Gastrocnemius medialis (tissue), 4 donors: ENCODE measurements at places on chromosomes 13 and 19.

DNA sequence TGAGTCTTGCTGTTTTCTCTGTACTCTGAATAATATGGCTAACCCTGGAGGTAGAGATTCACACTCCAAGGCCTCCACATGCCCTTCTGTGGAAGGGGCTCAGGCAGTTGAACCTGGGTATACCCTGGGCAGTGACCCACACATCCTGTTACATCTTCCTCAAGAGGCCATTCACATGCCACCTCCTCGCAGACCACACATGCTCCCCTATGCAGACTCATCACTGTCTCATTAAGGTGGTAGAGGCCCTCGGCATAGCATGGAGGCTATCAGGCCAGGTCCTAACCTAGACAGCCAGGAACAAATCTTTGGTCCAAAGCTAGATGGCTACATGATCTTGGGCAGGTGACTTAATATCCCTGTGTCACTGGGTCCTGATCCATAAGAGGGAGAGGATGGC, 363.9 kb upstream of the ZNF507 start:
- DNase-seq, result no peak

- DNase-seq, result no peak
These were observed 1449.8 kb upstream of the MIR17HG start for GRCh38 chr13:89897681-89898080.

DNA sequence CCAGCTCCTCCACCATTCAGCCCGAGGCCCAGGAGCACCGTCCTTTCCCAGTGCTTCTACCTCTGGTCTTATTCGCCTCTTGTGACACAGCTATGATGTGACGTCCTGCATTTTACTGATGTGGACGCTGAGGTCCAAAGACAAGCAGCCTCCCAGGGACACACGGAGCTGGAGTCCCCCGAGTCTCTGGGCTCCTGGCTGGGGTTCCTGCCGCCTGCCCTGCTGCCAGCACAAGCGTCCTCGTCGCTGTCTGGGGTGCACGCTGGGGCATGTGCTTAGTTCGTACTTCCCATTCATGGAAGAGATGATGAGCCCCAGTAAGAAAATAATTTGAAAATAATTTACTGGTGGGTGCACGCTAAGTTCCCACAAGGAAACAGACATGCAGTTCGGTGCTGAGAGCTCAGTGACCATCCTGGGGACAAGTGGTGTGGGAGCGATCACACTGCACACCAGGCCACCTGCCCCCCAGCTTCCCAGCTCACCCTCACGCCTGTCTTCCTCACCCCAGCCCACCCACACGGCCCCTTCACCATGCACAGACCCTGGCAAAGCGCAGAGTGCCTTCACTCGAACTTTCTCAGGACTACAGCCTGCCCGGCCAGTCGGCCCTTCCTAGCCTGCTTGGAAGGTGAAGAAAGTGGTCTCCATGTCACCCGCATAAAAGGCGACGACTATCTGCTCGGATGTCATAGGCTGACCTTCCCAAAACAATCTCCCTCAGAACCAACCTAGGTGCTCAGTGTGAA, 14.2 kb upstream of the CFAP97D2 start:
- DNase-seq, result no peak

- no peak for DNase-seq
These were observed 432 bp downstream of the ZNF611 start for GRCh38 chr19:52734331-52734892.

- DNase-seq, result no peak
These were observed 197.1 kb downstream of the NDFIP2 start for GRCh38 chr13:79678100-79678499.

DNA sequence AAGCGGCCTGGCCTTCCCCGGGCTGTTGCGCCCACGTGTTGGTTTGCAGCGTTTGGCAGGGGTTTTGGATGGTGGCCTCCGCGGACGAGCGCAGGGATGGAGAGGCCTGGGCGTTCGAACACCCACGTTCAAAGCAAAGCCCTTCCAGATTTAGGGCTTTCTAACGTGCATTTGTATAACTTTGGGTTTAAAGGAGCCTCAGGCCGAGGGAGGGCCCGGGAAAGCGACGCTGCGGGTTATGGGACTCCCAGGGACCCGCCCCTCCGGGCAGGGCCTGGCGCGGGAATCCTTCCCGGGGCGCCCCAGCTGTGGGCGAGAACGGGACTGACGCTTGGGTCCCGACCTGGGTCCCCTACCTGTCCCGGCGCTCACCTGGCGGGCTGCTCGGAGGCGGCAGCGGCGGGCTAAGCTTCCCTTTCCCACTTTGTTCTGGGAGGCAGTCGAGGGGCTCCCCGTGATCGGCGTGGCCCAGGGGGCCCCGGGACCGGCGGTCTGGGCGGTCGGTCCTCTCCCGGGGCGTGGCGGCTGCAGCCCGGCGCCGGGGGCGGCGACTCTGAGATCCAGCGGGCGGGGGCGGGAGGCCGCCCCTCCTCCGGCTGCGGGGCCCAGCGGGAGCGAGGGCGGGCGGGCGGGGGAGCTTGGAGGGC, at the start of gene FBXO17:
TSS of gene FBXO17 (minus strand) at position 529 of the 647 bp plus-strand sequence. CDS start 25,423 bp downstream, outside the sequence.
- DNase-seq, result no peak

- DNase-seq, result no peak
These were observed 26.6 kb downstream of the SIGLEC7 start for GRCh38 chr19:51168564-51169282.

DNA sequence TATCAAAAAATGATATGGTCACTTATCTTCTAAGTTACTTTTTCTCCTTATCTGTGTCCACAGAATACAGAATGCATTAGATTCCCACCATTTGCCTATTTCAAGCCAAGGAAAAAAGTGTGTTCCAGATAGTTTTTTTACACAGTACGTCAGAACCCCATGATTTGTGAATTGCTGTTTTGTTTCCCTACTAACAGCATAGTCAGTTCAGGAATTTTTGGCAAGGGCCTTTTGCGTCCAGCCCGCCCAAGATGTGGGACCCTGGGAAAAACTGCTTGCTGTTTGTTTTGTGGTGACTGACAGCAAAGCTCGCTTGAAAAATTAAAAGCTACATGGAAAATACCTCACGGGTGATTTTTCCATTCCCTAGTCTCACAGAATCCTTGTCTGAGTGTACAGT, 20.4 kb upstream of the FAM216B start:
- no peak for DNase-seq

- no peak for DNase-seq
These were observed 224.2 kb downstream of the RGCC start for GRCh38 chr13:41681587-41681986.

DNA sequence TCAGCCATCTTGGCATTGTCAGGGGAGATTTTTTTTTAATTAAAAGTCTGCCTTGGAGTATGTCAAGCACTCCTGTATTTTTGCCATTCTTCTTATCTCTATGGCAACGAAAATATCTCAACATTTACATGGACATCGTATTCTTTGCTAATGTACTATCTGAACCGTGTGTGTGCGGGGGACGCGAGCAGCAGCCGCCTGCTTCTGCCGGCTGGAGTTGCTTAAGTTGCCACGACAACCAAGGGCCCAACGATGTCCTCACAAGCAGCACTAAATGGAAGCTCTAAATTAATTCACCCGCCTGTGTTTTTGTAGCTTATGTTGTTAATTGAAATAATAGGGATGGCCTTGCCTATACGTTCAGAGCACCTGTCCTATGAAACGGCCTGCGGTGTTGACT, 309.5 kb downstream of the TEX29 start:
- DNase-seq, result no peak

GRCh38 chr13:113862931-113863523, 849 bp downstream of the GAS6 start:
- peak; percentile 58 for DNase-seq

- DNase-seq, result no peak
These were observed 299.0 kb downstream of the ITGBL1 start for GRCh38 chr13:101751488-101751887.

DNA sequence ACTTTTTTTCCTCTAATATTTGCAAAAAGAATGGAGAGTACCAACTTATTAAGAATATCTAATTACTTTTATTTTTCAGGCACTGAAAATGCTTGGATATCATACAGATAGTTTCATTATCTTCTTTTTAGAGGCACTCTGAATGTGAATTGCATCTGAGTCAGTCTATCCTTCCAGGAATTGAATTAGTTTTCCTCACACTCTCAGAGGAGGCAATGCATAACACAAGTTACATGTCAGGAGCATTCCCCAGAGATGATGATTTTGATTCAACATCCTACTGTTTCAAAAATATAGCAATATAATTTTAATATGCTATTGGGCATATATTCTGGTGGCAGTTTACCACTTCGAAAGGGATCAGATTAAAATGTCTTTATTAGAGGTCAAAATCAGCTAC, 1315.4 kb downstream of the PCDH9 start:
- DNase-seq, result no peak

DNA sequence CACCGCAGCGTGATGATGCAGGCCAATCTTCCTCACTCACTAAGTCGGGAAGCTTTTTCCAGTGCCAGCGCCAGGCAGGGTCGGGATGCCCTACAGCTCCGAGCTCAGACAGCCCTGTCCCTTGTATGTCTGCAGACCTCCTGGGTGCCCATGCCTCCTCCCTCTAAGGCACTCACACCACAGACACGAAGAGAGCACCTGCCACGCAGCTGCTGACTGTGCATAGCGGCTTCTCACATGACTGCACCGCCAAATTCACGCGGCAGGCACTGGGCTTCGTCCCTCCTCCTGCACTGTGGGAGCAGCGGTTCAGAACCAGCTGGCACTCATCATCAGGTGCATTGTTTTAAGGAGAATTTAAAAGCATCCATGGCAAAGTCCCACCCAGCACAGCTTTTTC, 88.1 kb downstream of the SLC7A1 start:
- no peak for DNase-seq
